Fibroblast of upper back skin (primary cell): ENCODE measurements at places on chromosomes 13 and 19.

DNA sequence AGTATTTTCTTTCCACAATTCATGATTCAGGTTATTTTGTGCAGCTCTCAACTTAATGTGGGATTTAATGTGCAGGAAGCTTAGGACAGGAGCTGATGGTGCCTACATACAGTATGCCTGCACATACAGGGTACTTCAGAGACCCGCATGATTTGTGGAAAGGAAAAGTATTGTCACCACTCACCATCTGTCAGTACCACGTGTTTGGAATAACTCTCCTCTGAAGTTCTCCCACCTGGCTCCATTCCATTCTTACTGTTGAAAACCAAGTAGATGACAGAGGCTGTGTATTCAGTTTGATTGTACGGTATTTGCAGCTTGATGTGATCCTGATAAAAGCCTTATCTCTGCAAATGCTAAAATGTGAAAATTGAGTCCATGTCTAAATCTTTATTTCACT lies 85.7 kb downstream of the ZAR1L start:
- DNase-seq = peak; percentile 31

GRCh38 chr13:97460853-97461252 lies 26.9 kb downstream of the RAP2A start:
- DNase-seq = no peak

- DNase-seq = no peak
Observed at GRCh38 chr13:59856281-59856810, 307.4 kb downstream of the DIAPH3 start.

DNA sequence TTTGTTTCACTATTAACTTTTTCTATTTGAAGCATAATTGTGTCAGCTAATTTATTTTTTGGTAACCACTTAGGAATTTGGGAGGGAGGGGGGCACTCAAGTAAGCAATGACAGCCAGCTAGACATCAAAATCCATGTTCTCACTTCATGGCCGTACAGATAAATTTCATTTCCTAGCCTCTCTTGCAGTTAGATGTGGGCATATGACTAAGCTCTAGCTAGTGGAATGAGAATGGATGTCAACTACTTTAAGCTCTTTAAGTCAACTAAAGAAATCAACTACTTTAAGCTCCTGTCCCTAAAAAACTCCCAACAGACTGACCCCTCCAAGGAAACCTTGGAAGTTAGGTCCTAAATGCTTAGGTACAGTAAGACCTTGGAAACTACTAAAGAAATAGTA lies 92.0 kb downstream of the KCNRG start:
- DNase-seq = no peak

- no peak for DNase-seq
Observed at GRCh38 chr19:11014403-11014911, 53.6 kb downstream of the SMARCA4 start.

DNA sequence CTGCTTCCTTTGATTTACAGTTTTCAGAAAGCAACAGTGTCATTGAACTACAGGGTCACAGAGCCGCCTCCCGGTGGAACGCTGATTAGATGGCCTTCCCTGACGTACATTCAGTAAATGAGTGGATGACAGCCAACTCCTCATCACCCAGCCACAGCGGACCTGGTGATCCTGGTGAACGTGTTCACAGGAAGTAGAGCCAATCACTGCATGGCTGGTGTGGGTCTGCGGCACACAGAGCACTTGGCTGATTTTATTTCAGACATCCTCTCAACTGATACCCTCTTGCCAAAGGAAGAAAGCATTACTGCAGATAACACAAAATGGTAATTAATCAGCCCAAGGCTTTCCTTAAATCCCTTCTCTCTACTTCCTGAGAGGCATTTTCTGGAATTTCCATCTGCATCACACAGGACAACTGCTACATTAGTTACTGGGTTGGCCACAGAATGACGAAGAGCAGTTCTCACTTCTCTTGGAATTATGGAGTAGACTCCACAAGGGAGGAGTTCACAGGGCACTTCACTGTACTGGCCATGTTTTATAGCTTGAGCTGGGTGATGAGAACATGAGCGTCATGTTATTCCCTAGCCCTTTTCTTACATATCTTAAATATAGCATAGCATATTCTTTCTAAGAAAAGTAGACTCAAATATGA lies 84.0 kb upstream of the SLC7A1 start:
- DNase-seq = no peak

GRCh38 chr13:70960841-70961443 lies 852.7 kb upstream of the KLHL1 start:
- DNase-seq = peak; percentile 43

- DNase-seq = no peak
Observed at GRCh38 chr13:97582170-97582569, 148.2 kb downstream of the RAP2A start.

GRCh38 chr13:50707628-50708027 lies 135.9 kb downstream of the DLEU7 start:
- no peak for DNase-seq

- no peak for DNase-seq
Observed at GRCh38 chr19:38375748-38376147, 1.4 kb downstream of the PSMD8 start.

- DNase-seq = no peak
Observed at GRCh38 chr19:10132905-10133304, 13.2 kb upstream of the EIF3G start.

GRCh38 chr13:44576351-44577235 lies 463 bp upstream of the TSC22D1 start:
- no peak for DNase-seq

DNA sequence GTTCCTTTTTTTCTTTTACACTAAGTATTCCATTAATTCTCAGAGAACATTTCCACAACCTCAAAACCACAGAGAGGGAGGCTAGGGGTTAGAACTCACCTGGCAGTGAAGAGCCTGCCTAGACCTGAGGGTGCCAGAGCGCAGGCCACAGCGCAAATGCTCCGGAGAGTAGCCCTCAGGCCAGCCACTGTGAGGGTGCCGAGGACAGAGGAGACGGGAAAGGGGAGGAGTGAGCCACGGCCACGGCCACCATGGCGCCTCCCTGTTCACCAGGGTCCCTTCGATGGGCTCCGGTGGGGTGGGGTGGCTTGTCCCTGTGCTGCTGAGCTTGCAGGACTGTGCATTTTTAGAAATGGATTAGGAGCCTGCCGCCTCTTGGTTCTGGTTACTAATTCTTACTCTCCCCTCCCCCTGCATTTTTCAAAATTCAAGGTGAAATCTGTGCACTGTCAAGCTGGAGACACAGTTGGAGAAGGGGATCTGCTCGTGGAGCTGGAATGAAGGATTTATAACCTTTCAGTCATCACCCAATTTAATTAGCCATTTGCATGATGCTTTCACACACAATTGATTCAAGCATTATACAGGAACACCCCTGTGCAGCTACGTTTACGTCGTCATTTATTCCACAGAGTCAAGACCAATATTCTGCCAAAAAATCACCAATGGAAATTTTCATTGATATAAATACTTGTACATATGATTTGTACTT lies 58.8 kb downstream of the GGACT start:
- DNase-seq = no peak

DNA sequence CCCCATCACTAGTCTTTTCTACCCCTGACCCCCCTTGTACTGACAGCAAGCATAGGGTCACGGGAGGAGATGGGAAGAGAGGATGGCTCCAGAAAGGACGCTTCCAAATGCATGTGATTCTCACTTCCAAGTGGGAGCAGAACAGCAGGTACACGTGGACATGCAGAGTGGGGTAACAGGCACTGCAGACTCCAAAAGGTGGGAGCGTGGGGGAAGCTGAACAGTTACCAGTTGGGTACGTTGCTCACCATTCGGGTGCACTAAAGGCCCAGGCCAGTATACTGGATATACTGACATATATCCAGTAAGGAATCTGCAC lies 2.3 kb upstream of the ETV2 start:
- DNase-seq = no peak
